ENCODE measurements at places on chromosomes 5 and 9.

- no peak for DNase-seq
These were observed 307.3 kb downstream of the PIK3R1 start for GRCh38 chr5:68522863-68523262.

DNA sequence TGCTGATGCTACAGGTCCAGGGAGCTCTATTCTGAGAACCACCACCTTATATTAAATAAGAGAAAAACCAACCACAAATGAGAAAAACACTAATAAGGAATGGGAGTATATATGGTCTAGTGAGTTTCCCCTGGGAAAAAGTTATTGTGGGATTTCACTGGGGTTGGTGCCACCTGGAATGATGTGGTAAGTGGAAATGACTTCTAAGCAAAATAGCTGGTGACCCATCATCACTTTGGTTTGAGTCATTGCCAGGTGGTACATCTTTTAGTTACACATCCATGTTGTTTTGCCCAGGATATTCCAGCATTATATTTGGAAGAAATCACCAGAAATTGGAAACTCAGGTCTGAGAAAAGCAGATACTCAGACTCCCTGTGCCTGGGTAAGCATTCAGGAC, 437.3 kb downstream of the DTWD2 start:
- no peak for DNase-seq

DNA sequence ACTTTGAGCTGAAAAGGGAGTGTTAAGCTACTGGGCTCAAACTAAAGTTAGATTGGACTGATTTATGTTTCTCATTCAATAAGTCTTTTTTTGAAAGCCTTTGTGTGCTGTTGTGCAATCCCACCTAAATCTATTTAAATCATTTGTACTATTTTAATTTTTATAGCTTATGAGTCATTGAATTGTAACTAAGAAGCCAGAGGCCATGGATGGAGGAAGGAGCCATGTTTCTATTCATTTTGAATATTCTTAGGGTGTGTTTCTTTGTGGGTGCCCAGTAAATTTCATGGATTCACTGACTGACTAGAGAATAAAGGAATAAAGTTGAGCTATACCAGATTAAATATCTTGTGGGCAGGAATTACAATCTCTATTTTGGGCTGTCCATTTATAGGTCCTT, 238.5 kb downstream of the KIF4B start:
- no peak for DNase-seq

- peak; percentile 58 for DNase-seq
These were observed 21.3 kb downstream of the PWWP2A start for GRCh38 chr5:160097991-160098390.

- peak; percentile 59 for DNase-seq
These were observed 1.5 kb downstream of the CDC42SE2 start for GRCh38 chr5:131265311-131265803.

DNA sequence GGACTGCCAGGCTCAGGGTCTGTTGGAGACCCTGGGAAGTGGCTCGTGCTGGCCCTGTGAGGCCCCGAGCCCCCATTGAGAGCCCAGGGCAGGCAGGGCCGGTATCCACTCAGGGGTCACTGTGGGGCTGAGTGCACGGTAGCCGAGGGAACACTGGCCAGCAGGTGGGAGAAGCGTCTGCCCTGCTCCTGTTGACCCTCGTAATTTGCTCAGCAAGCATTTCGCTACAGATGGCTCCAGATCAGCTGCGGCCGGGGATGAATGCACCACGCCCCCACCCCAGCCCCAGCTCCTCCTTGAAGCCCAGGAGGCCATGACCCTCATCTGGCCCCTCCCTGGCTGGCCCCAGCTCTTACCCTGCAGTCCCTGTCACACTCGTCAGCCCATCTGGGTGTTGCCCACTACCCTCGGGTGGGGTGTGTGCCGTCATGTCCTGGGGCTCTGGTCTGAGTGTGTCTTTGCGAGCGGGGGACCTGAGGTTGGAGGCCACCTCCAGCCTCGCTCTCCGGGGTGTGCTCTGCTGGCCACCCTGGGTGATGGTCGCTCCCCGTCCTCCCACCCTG, 6.1 kb upstream of the NRARP start:
- no peak for DNase-seq
